Fibroblast of villous mesenchyme (primary cell): ENCODE measurements at places on chromosomes 12 and 14. TPM values are rescaled to one million over a fixed set of nuclear protein-coding genes. Genes with fewer than 3 reads are reported as not detected.

DNA sequence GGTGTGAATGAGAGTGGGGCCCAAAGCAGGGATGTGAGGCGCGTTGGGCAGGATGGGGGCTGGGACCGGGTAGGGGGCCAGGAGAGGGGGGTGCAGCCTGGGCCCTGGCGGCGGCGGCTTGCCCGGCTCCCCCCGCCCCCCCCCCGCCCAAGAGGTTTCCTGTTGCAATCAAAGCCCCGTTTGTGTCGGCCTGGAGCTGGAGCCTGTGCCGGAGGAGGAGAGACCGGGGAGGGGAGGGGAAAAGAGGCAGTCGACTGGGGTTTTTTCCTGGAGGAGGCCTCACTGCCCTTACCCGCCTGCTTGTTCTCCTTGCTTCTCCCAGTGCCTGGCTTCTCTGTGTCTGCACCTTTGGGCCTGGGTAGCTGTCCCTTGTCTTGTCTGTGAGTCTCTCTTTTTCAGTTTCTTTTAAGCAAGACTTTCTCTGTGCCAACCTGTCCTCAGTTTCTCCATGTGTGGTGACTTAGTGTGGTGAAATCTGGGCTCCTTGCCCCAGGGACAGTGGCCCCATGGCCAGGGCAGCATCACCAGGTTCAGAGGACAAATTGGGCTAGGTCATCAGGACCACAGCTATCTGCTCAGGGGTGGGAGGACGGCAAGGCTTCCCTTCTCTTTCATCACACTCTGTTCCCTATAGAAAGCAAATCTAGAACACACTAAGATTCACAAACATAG lies 8.5 kb downstream of the RARG start:
- peak; percentile 54 for DNase-seq

DNA sequence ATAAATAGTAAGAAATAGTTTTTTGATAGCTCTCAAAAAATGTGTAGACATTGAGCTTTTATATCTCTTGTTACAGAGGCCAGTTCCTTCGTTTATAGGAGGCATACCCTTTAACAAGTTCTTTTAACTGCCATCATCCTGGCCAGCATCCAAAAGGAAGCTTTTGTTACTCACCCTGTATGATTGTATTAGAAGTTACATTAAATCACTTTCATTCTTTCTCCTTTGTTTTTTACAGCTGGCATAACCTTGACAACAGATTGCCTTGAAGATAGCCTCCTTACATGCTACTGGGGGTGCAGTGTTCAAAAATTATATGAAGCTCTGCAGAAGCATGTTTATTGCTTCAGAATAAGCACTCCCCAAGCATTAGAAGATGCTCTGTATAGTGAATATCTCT lies 20.1 kb downstream of the CGRRF1 start:
- DNase-seq: peak; percentile 8

GPR132 gene
- under 0.01 TPM in 1 of 2 replicates, not detected in the other for total RNA-seq

DNA sequence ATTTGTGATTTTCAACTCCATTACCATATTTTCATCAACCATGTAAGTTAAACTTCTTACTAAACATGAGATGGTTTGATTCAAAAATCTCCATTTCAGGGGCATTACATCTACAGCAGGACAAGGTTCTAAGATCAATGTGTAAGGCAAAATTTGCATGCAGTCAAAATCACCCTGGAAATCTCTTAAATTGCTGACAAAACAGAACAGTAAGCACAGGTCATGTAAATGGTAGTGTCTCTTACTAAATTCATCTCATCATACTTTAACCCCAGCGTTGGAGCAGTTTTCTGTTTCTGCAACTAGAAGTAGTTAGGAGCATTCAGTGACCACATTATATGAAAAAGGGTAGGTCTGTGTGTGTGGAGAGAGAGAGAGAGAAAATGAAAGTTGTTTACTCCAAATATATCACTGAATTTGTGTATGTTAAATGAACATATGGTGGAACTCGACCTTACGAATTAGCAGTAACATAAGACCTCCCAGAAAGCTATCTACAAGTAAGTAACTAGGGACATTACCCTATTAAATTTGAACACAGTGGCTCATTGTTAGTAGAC lies 227.5 kb downstream of the SSPN start:
- no peak for DNase-seq

MYH6 gene
- total RNA-seq: not detected in 2 replicates

GRCh38 chr12:39405580-39405979 lies 37.3 kb downstream of the KIF21A start:
- no peak for DNase-seq

GPR68 gene
- total RNA-seq: 0.86 and 2.9 TPM in 2 replicates

DNA sequence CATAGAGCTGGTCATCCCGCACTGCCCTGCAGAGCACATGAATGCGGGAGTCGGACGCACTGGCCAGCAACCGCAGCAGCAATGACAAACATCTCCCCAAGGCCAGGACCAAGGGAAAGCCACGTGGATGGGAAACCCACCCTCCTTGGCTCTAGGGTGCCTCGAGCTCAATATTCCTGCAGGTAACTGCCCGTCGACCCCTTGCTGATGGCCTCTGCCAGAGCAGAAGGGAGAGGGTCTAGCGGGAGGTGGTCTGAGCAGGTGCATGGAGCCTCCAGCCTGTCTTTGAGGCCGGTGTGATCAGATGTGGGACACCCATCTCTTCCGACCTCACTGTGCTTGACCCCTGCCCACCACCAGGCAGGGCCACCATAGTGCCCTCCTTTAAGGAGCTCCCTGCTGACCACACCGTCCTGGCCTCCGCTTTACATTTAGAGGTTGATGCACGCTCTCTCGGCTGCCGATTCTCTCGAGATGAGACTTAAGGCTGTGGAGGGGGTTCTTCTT lies 89.7 kb downstream of the PIWIL1 start:
- DNase-seq: no peak

LBHD2 gene
- total RNA-seq: not detected in 2 replicates

DNA sequence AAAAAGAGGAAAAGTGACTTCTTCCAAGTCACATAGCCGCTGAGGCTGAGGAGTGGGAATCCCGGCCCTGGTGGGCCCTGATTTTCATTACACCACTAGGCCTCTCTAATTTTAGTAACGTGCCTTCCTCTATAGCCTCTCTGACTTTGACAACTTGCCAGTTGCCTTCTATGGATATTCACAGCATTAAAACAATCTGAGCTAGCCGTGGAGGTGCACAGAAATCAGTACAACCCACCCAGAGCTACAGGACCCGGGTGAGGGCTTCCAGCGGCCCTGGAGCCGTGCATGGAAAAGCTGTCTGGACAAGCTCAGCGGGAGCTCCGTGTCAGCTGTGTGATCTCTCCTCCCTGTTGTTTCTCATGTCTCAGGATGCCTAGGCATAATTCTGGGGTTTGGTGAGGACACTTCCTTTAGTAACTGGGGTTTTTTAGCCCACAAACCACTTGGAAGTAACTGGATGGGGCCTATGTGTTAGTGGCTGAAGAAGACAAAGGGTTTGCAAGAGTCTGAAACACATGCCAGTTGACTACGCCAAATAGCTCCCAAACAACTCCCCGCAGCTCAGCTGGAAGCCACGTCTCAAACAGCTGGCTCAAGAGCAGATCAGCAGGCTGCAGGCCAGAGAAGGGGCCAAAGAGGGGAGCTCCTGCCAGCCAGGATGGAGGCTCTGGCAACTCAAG lies 53.0 kb downstream of the SSH1 start:
- DNase-seq: peak; percentile 94
